ENCODE measurements at places on chromosomes 12 and 14. TPM values are rescaled to one million over a fixed set of nuclear protein-coding genes. Genes with fewer than 3 reads are reported as not detected.
A peak's percentile ranks its signal among the peaks of the same experiment; 100 is the strongest.

The BCAT1 gene
- total RNA-seq = not detected

GRCh38 chr12:128920468-128920867 is 67.2 kb downstream of the GLT1D1 start:
- H3K27me3 ChIP-seq = peaks cover 35% of the 10 kb centered on the region
- H3K36me3 ChIP-seq = no peaks in the 10 kb centered on the region
- no peak overlapping the region for H3K27ac ChIP-seq
- H3K4me1 ChIP-seq = no peaks in the 10 kb centered on the region
- no peak overlapping the region for H3K4me3 ChIP-seq

DNA sequence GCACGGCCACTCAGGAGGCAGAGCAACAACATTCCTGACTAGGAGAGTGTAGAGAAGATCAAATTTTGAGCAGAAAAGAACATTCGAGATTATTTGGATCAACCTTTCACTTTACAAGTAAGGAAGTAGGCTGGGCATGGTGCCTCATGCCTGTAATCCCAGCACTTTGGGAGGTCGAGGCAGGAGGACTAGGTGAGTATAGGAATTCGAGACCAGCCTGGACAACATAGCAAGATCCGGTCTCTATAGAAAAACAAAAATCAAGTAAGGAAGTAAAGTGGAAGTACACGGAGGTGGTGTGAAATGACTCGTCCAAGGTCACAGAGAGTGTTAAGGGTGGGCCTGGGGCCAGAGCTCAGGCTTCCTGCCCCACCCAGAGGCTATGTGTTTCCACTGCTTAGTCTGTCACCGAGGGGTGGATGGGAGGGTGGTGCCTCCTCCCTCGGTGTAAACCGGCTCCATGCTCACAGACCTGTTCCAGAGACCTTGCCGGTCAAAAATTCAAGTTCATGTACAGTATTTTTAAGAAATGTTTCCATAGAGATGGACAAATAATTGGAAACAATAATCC is 51.9 kb downstream of the MAP1LC3B2 start:
- H3K27me3 ChIP-seq = no peaks in the 10 kb centered on the region
- H3K4me3 ChIP-seq = no peak overlapping the region
- peaks cover 15% of the 10 kb centered on the region for H3K4me1 ChIP-seq
- peak; percentile 32 for DNase-seq

GRCh38 chr12:38502415-38502814 is 185.8 kb downstream of the ALG10B start:
- H3K36me3 ChIP-seq = no peaks in the 10 kb centered on the region
- H3K27ac ChIP-seq = no peak overlapping the region
- peaks cover 8% of the 10 kb centered on the region for H3K4me1 ChIP-seq
- no peaks in the 10 kb centered on the region for H3K27me3 ChIP-seq

DNA sequence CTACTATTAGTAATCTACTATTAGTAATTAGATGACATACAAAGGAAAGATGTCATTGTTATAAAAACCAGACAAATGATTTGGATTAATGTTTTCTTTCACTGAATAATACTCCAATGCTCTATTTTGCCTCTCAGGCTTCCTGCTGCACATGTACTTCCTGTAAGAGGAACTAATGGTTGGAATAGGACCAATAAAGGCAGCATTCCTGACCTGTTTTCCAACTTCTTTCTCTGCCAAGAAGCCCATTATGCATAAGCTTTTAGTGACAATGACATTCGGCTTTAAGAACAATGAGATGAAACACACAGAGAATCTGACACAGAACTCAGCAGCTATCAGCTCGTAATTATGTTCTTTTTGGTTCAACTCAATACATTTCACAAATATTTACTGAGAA is 5.2 kb upstream of the C12orf56 start:
- DNase-seq = peak; percentile 76
- H3K36me3 ChIP-seq = no peaks in the 10 kb centered on the region
- H3K4me1 ChIP-seq = peaks cover 8% of the 10 kb centered on the region
- H3K27ac ChIP-seq = no peak overlapping the region
- H3K27me3 ChIP-seq = no peaks in the 10 kb centered on the region
